ENCODE measurements at places on chromosomes 1 and 21.

- DNase-seq, result no peak
These were observed 325 bp downstream of the OR14A2 start for GRCh38 chr1:247747616-247748015.

- DNase-seq, result no peak
These were observed at the start of gene PAQR6 for GRCh38 chr1:156247460-156248322. TSS of gene PAQR6 (minus strand) at chr1:156248056. CDS start at chr1:156246731, 1,325 bp downstream.

- no peak for DNase-seq
These were observed 9.5 kb downstream of the SIM2 start for GRCh38 chr21:36708286-36709029.

DNA sequence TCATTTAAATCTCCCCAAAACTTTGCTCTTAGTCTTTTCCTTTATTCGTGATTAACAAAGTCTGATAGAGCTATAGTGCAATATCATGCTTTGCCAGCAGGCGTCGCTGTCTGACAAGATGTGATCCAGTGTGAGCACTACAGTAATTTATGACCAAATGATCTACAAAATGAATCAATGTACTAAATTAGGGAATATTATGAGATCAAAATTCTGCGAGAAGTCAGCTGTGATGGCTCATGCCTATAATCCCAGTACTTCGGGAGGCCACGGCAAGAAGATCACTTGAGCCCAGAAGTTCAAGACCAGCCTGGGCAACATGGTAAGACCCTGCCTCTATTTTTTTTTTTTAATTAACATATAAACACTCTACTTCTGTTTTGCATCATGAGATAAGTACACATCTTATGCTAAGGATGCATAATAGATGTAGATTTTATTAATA, 3.6 kb upstream of the SPSB1 start:
- peak; percentile 82 for DNase-seq

DNA sequence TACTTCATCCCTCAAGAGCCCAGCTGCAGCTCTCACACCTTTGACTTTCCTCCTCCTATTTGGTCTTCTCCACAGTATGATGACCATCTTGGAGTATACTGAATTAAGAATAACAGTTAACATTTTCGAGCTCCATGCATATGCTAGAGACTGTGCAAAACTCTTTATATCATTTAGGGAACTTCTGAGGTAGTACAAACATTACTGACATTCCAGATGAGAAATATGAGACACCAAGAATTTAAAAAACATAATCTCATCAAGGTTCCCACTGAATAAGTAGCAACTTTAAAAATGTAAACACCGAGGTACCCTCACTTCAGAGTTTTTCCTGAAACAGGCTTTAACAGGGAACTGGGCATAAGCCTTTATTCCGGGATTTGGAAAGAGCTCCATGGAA, 22.7 kb downstream of the FMO3 start:
- no peak for DNase-seq

DNA sequence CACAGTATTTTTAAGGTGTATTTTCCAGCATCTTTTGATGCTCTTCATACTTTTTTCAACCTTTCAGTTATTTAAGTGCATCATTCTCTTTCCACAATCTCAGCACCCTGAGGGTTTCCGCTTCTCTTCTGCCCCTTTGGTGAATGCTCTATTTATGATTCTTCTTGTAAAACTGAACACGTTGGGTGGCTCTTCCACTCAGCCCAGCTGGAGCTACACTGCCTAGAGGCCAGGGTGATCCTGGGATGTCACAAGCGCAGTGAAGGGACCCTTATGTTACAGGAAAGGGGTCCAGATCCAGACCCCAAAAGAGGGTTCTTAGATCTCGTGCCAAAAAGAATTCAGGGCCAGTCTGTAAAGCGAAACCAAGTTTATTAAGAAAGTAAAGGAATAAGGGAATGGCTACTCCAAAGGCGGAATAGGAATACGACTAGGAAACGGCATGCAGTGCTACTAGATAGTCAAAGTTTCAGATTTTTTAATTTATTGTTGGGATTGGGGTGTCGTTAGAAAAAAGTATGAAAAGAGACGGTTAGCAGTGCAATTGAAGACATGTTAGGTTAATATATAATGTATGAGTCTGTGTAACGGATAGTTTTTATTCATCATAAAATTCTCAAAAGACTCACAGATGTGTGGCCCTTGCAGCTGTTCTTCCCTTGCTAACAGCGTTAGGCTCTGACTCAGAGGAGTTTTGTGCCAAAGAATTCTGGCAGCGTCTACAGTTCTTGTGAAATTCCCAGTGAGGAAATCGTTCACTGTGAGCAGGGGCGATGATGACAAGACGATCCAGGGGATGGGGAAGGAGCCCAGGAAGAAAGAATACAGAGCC, 14.4 kb upstream of the ERVH48-1 start:
- no peak for DNase-seq

DNA sequence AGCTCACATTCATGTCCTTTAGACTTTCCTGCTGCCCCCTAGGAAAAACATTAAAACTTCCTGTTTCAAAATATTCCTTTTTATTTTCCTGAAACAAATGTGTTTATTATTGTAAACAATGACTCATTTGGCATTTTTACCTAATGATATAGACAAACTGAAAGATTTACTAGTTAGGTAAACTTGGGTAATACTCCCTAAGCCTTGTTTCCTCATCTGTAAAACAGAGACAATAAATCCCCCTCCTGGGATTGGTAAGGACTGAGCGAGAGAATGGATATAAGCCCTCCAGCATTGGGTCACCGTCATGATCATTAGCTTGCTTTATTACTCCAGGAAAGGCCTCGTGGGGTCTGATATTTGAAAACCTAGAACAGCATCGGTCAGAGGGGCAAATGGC, 59.8 kb downstream of the LPAR3 start:
- no peak for DNase-seq

GRCh38 chr1:36400825-36401601, 3.3 kb upstream of the LSM10 start:
- DNase-seq, result no peak

DNA sequence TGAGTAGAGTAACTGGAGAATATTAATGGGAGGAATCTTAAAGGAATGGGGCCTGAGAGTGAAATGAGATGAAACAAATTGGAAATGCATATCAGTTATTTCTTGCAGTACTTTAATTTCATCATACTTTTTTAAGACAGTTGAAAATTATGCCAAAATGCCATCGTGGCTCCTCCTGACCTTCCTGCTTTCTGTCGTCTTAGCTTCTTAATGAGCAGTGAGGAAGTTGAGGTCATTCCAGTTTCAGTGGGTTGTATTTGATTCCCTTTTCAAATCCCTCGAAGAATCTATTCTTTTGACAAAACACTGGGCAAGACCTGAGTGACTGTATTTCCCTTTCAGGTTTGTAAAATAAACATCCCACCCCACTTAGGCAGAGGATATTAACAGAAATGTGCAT, 134.9 kb upstream of the MAP1LC3C start:
- DNase-seq, result no peak

Data from effector CD4-positive, alpha-beta T cell (primary cell).